ENCODE measurements at places on chromosomes 6 and 20. TPM values are rescaled to one million over a fixed set of nuclear protein-coding genes. Genes with fewer than 3 reads are reported as not detected.

The ZNF334 gene
- total RNA-seq, result 3.0 TPM

The CRISP2 gene
- total RNA-seq, result not detected

The ERVFRD-1 gene
- not detected for total RNA-seq

The SLC12A5 gene
- total RNA-seq, result not detected

The OXT gene
- total RNA-seq, result not detected

The TTK gene
- 5.3 TPM for total RNA-seq

The MATN4 gene
- total RNA-seq, result not detected

The HLA-DMB gene
- total RNA-seq, result 13.5 TPM

The NECAB3 gene
- 29.6 TPM for total RNA-seq

The MCHR2 gene
- not detected for total RNA-seq

The NRN1 gene
- 7.5 TPM for total RNA-seq

The SYNDIG1 gene
- 1.8 TPM for total RNA-seq

The LY86 gene
- 6.5 TPM for total RNA-seq

The PHACTR3 gene
- total RNA-seq, result not detected

The CLPSL2 gene
- total RNA-seq, result not detected

The PRR18 gene
- not detected for total RNA-seq

The COL20A1 gene
- total RNA-seq, result not detected

The CST11 gene
- total RNA-seq, result not detected

The BHLHE23 gene
- total RNA-seq, result not detected

The FBXO30 gene
- 20.5 TPM for total RNA-seq

The AIF1 gene
- total RNA-seq, result 21.5 TPM

The CAGE1 gene
- not detected for total RNA-seq

The IPCEF1 gene
- total RNA-seq, result 2.8 TPM

The ANKRD66 gene
- total RNA-seq, result not detected

The AVP gene
- total RNA-seq, result not detected

The LCA5 gene
- total RNA-seq, result 4.6 TPM

The HTR1E gene
- not detected for total RNA-seq

The PDYN gene
- not detected for total RNA-seq

The COL10A1 gene
- 0.92 TPM for total RNA-seq

The PRL gene
- not detected for total RNA-seq

The DCBLD1 gene
- total RNA-seq, result 6.4 TPM

The PLCB4 gene
- 24.1 TPM for total RNA-seq

The STX11 gene
- total RNA-seq, result 12.1 TPM

The RALGAPB gene
- total RNA-seq, result 50.2 TPM

The DYNLRB1 gene
- 138 TPM for total RNA-seq

The SRSF12 gene
- 1.3 TPM for total RNA-seq

The LY6G6F gene
- total RNA-seq, result not detected

The TRIM38 gene
- 19.5 TPM for total RNA-seq

The KCNQ5 gene
- 7.3 TPM for total RNA-seq

The ARG1 gene
- total RNA-seq, result 1.1 TPM

The KATNA1 gene
- 15.7 TPM for total RNA-seq

The PERP gene
- 23.7 TPM for total RNA-seq

The PTGIS gene
- 465 TPM for total RNA-seq

The C2 gene
- 13.8 TPM for total RNA-seq

The HLA-DQA2 gene
- total RNA-seq, result 1.4 TPM

The ITCH gene
- total RNA-seq, result 46.2 TPM

The ECHDC1 gene
- 52.9 TPM for total RNA-seq

The WFDC5 gene
- not detected for total RNA-seq

The RSPH9 gene
- total RNA-seq, result not detected

The NOX3 gene
- not detected for total RNA-seq

The TINAG gene
- total RNA-seq, result not detected

The PGC gene
- total RNA-seq, result 53.1 TPM

The HLA-DOB gene
- 0.54 TPM for total RNA-seq
